ENCODE measurements at places on chromosomes 5 and 9.

GRCh38 chr5:55226027-55226933, 835 bp downstream of the MCIDAS start:
- DNase-seq, result no peak

DNA sequence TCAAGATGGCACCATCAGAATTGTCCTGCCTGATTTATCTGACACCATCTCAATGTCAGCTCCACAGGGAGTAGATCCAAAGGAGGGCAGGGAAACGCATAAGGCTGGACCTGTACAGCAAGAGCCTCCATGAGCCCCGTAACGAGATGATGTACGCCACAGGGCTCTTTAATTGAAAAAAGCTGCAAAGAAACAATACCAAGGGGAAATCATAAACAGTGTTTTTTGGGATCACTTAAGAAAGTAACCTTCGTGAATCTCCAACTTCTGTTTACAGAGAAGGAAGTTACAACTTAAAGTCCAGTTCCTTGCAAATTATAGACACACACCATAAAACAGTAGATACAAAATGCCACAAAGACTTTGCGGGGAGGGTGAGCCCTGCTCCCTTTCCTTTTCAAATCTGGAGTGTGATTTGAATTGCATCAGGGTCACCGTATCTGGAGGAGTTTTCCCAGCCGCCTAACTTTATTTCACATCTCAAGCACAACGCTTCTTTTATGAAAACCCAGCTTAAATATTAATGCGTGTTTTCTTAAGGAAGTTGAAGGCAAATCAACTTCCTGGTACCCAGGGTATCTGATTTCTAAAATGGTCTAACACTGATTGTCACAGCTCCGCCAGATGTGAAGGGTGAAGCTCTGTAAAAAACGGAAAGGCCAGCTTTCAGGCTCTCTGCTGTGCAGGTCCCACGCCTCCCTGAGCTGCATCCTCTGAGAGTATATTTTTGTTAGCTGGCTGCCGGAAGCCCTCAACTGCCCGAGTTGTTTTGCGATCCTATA, 88.9 kb downstream of the EBF1 start:
- DNase-seq, result no peak

DNA sequence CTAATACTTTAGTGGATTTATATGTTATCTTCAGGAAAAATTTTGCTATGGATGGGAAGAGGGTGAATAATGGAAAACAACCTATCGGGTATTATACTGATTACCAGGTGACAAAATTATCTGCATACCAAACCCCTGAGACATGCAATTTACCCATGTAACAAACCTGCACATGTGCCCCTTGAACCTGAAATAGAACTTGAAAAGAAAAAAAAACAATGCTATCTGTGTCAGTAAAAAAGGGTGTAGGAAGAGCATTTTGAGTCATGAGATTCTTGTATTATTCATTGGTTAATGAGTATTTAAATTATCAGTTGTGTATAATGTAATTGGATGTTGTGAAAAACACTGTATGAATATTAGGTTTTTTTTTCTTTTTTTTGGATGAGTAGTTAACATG, 75.4 kb downstream of the PRR16 start:
- DNase-seq, result no peak

DNA sequence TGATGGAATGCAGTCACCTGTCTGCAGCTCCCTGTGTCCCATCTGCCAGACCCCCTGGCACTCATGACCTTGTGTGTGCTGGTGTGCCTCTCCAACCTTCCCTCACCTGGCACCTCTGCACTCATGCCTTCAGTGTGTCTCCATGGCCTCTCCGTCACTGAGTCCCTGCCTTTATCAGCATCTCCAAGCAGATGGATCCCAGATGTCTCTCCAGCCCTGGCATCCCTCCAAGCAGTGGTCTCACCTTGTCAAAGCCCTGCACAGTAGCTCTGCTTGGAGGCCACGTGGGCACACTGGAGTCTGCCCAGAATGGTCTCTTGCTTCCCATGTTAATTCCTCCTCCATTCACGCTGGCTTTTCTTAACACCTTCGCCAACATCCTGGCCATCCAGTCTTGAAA, 84.8 kb downstream of the DAP start:
- DNase-seq, result no peak

DNA sequence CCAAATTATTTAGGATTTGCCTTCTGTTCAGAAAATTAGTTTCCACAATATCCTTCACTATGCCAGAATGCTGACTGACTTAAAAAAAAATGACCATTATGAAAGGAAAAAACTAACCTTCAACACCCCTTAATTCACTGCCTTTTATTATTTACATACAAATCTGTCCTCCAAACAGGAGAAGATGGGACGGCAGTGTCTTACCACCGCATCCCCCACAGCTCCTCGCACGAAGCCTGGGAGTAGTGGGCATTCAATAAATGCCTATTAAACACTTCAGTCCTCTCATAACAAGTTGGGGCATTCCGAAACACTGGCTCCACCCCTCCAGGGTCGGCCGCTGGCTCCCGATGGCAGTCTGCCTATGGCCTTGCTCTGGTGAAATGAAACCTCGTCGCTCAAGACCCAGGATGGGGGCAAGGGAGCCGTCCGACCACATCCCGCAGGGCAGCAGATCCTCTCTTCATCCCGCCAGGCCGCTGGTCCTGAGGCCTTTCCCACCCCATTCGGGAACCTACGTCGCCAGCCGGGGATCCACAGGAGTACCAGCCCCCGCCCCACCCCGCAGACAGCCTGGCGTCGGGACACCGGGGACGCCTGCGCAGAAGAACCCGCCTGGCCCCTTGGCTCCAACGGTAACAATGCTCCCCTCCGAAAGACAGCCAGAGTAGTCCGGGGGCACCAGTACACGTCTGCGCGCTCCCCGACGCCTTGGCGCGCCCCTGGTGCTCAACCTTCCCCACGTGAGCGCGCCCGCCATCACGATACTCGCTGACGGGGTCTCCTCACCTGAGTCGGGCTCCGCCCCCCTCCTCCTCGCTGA, 613 bp downstream of the ZBTB5 start:
- DNase-seq, result peak; percentile 81

DNA sequence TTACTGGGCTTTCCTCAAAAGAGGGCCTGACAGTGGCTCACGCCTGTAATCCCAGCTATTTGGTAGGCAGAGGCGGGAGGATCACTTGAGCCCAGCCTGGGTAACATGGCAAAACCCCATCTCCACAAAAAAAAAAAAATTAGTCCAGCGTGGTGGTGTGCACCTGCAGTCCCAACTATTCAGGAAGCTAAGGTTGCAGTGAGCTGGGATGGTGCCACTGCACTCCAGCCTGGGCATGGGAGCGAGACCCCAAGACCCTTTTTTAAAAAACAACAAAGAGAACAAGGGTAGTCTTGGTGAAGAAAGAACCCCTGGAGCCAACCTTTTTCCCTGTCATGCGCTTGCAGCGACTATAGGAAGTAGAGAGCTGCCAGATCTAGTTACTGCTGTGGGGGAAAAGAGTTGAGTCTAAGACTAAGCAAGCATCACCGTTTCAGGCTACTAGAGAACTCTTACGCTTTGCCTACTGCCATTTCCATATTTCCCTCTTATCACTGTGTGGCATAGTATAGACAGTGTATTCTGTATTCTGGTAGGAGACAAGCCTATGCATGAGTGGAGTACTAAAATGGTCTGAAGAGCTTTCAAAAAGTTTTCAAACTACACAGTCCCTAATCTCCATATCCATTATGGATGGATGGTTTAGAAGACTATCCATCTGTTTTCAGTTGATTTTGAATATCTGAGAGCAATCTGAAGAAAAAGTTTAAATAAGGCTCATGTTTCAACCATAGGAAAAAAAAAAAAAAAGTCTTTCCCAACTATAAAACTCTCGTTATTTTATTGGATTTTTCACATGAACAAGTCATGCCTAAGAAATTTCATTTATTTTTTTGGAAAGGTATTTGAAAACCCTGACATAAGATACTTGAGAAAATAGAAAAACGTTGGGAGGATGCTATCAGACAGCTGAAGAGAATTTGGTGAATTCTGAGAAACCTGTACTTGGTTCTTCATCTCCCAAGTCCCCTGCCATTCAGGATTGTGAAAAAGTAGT, 2.6 kb downstream of the C9orf40 start:
- DNase-seq, result no peak

- no peak for DNase-seq
Observed at GRCh38 chr5:96350678-96351077, 82.4 kb downstream of the PCSK1 start.

DNA sequence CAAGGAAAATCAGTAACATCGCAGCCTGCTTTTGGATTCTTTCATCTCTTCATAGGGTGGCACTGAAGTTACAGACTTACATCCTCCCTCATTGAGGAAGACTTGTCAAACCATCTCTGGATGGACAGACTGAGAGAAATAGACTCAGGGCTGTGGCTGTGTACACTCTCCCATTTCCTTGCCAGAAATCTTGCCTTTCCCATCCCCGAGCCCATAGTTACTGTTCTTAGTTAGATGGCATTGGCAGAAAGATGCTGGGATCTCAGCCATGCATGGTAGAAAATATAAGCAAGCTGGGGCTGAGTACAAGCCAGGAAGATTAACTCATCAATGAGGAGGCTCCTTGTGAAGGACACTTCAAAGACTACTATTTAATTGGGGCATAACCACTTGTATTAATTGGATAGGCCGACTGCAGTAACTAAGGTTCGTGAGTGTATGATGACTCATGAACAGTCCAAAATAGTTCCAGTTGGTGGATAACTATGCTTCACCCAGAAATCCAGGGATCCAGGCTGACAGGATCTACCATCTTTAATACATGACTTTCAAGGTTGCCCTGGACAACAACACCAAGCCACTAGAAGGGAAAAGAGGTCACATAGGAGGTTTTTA, 137.9 kb downstream of the TMEM38B start:
- DNase-seq, result no peak

GRCh38 chr9:133991964-133992779, at the start of gene VAV2:
Gene VAV2, minus strand, starts transcription at chr9:133992324. Its CDS starts 46 bp downstream, at chr9:133992278.
- peak; percentile 17 for DNase-seq

- no peak for DNase-seq
Observed at GRCh38 chr9:132849185-132849706, 28.8 kb downstream of the AK8 start.

DNA sequence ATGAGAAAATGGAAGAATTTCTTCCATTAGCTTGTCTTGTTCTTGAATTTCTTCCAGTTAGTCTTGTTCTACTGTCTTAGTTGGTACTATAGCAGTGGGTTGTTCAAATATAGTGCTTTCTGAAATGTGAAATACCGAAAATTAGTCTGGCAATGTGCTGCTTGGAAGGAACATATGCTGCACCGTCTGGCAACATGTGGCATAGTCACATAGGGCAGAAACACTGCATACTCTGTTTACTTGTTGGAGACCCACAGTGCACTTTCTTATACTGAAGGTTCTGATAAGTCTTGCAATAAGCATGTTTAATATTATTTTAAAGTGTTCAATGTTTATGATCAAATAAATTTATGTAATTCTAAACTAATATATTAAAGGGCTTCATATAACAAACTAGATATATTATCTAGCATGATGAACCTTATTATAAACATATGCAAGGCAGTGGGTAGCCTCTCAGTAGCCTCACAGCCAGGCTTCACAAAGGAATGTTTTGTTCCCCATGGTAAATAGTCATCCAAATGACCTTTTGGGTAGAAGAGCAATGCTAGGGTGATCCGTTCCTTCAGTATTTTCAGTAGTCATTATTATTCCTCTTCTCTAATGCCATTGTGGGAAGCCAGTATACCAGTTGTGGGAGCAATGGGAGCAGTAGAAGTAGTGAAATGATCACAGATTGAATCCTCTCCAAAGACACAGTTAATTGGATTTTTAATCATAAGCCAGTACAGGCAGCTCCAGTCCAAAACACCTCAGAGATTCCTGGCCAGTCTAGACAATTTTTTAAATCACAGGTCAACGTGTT, 1106.7 kb downstream of the DTWD2 start:
- DNase-seq, result no peak

GRCh38 chr5:153086486-153086885, 404.0 kb upstream of the GRIA1 start:
- DNase-seq, result no peak

- no peak for DNase-seq
Observed at GRCh38 chr5:17482790-17483189, 15.2 kb upstream of the TAF11L2 start.

DNA sequence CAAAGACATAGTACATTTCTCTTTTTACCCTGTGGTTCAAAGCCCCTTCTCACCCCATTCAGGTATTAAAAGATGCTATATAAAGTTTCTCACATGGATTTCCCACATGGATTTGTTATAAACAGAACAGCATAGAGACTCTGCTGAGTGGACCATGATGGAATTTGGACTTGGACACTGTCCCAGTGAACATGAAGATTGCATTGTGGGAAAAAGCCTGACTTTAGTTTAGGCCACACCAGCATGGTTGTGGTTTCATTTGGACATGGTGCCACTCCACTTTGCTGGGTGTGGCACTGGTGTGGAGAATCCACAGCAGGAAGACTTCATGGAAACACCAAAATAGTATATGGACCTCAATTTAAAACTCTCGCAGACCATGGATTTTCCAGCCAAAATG, 124.6 kb downstream of the ARHGAP26 start:
- DNase-seq, result no peak

GRCh38 chr9:105993921-105994715, 299.8 kb downstream of the TMEM38B start:
- DNase-seq, result no peak

Measured in T-helper 9 cell (primary cell).